ENCODE measurements at places on chromosomes 7 and 10.

- DNase-seq, result no peak
Measured at GRCh38 chr7:935164-935873, 19.2 kb downstream of the ADAP1 start.

- no peak for DNase-seq
Measured at GRCh38 chr7:80725181-80725611, 86.8 kb downstream of the CD36 start.

DNA sequence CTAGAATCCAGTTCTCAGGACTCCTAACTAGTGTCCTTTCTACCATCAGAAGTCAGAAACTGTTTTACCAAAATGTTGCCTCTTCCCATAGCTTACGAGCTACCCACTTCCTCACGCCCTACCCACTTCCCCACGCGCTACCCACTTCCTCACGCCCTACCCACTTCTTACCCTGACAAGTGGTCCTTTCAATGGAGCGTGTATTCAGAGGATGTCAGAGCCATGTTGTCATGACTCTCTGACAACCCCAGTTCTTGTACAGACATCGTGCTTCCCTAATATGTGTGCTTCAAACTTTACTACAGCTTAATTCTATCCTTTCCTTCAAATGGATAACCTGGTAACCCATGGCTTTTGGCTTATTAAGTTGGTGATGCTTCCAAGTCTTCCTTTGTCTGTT lies 84.8 kb upstream of the PHF14 start:
- DNase-seq, result no peak

- no peak for DNase-seq
Measured at GRCh38 chr7:51732951-51733350, 416.3 kb upstream of the COBL start.

DNA sequence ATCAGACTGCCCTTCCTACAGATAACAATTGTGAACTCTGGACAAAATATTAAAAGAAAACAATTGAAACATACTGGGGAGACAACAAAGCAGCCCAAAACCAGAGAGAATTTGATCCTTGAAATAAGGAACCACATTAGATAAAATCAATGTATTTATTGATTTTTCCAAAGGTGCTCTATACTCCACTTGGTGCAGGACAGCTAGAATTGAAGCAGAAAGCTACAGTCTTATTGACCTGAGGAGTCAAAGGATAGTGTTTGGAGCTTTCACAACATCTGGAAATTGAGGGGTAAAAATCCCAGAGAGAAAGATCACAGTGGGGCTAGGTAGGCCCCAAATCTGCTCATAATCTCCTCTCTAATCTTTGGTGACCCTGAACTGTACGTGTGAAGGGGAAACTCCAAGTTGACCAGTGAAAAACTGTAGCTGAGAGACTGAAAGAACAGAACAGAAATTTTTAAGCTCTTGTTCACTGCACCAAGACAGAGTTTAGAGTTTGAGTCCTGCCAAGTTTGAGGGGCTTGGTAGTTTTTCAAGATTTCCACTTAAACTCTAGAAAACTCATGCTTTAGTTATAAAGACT lies 70.2 kb downstream of the SAMD9 start:
- DNase-seq, result no peak

- no peak for DNase-seq
Measured at GRCh38 chr10:70607936-70608335, 5.4 kb upstream of the PRF1 start.

- no peak for DNase-seq
Measured at GRCh38 chr7:129494041-129494440, 8.3 kb upstream of the SMKR1 start.

DNA sequence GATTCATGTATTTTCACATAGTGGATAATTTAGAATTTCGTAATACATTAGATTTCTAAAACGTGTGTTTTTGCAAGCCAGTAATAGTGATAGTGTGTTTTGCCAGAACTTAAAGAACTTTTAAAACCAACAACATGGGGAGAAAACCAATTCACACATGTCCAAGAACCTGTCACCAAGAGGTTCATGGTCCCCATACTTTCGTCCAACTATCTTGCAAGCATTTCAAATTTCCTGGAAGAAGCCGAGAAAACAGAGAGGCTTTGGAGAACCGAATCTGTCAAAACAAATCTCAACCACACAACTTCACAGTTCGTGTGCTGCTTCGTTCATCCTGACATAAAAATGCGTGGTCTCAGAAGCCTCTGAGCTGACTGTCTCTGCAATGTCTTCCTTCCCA lies 31.9 kb downstream of the GFRA1 start:
- no peak for DNase-seq

GRCh38 chr10:95796504-95796903 lies 40.5 kb downstream of the ENTPD1 start:
- DNase-seq, result no peak

GRCh38 chr7:33432821-33433220 lies 303.5 kb downstream of the BBS9 start:
- no peak for DNase-seq

- no peak for DNase-seq
Measured at GRCh38 chr10:86283466-86284287, 82.9 kb downstream of the GRID1 start.

GRCh38 chr10:101669181-101669580 lies 25.8 kb downstream of the FBXW4 start:
- DNase-seq, result no peak

- no peak for DNase-seq
Measured at GRCh38 chr7:155237297-155237696, 60.4 kb upstream of the INSIG1 start.

- no peak for DNase-seq
Measured at GRCh38 chr10:10138685-10139084, 879.0 kb upstream of the CELF2 start.

- DNase-seq, result no peak
Measured at GRCh38 chr7:32591938-32592337, 96.6 kb downstream of the AVL9 start.

DNA sequence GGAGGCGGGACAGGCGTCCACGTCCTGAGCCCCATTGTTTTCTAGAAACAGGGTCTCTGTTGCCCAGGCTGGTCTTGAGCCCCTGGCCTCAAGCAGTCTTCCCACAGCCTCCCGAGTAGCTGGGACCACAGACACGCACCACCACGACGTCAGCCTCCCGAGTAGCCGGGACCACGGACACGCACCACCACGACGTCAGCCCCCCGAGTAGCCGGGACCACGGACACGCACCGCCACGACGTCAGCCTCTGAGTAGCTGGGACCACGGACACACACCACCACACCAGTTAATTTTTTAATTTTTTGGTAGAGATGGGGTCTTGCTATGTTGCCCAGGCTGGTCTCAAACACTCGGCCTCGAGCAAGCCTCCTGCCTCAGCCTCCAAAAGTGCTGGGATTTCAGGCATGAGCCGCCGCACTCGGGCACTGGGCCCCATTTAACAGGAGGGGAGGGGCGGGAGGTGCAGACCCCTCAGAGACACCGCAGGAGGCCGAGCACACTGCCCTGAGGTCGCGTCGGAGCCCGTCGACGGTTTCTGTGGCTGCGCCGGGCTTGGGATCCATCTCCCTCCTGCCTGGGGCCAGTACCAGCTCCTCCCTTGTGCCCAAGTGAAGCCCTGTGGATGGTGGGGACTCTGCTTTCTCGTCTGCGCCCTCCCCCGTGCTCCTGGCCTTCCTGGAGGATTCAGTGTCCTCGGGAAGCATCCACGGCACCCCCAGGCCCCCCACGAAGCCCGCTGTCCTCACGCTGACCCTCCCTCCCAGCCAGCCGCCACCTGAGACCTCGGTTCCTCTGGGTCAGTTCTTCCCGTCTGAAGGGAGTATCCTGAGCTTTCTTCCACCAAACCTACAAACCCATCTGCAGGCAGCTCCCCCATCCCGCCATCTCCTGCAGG lies 13.0 kb downstream of the FAM20C start:
- no peak for DNase-seq

DNA sequence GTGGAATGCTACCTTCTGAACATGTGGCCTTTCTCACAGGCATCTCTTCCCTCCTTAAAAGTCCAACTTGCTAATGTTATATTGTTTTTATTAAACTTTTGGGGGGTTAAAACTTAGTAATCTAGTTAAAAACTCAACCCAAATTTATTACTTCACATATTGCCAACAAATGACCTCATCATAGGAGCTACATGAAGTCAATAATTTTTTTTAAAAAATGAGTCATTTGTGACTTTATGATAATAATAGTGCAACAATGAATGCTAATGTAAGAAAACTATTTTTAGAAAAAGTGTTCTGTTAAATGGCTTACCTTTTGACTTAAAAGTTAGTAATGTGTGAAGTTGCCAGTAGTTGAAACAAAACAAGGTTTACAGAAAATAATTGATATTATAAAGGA lies 325.9 kb upstream of the FZD1 start:
- DNase-seq, result no peak

GRCh38 chr7:22855049-22855392 lies 32.4 kb upstream of the TOMM7 start:
- DNase-seq, result no peak

DNA sequence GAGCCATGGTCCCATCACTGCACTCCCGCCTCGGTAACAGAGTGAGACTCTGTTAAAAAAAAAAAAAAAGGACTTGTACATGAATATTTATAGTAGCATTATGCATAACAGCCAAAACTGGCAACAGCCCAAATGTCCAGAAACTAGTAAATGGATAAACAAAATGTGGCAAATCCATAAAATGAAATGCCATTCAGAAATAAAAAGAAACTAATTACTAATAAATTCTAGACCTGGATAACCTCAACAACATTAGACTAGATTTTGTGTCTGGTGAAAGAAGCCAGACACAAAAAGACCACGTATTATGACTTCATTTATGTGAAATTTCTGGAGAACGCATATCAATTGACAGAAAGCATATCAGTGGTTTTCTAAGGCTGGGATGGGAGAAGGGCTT lies 74.5 kb downstream of the HPSE2 start:
- DNase-seq, result no peak

DNA sequence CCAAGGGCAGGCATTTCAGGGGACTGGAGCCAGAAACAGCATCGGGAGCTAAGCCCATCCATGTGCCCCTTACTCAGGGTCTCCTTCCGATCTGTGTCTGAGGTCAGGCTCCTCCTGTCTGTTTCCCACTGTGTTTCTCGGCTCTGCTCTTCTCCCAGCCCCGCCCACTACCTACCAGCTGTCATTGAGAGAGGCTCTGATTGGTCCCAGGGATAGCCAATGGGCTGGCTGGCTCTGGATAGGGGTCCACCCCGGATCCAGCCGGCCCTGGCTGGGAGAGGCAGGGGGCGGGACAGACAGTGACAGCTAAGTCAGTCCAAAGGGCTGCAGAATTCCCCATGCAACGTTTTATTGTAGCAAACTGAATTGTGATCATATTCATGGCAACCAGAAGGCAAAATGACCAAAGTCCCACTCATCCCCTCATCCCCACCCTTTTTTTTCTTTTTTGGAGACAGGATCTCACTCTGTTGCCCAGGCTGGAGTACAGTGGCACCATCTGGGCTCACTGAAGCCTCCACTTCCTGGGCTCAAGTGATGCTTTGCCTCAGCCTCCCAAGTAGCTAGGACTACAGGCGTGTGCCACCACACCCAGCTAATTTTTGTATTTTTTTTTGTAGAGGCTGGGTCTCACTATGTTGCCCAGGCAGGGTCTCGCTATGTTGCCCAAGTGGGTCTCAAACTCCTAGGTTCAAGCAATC lies 76.3 kb downstream of the CLIP2 start:
- DNase-seq, result peak; percentile 44

DNA sequence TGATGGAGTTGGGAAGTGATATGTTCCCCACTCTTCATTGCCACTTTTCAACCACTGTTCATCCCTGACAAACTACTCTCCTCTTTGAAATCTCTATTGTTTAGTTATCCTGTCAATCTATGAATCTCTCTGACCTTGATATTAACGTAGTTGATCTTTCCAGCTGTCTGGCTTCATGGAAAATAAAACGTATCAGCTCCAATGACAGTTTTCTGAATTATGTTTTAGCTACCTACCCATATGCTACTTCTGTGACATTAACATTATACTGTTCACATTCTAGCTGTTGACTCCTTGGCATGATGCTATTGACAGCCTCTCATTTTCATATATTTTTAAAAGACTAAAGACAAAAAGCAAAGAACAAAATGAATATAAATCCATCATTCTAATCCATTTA lies 53.3 kb downstream of the PCLO start:
- DNase-seq, result no peak

DNA sequence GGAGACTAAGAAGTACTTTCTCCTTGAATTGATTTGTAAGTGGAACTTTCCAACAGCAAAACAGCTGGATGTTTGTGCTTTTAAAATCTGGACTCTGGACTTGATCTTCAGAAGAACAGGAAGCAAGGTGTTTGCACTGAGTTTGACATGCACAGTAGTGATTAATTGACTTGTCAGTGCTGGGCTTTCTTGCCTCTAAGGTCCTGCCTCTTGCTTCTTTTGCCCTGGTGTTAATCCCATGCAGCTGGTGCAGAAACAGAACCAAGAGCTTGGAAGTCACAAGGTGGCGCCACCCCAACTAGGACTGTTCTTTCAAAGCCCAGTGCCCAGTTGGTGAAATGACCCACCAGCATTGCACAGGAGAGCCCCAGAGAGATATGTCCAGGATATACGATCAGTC lies 66.8 kb upstream of the SEPHS1 start:
- no peak for DNase-seq

- DNase-seq, result no peak
Measured at GRCh38 chr7:21338728-21339164, 89.1 kb upstream of the SP4 start.

DNA sequence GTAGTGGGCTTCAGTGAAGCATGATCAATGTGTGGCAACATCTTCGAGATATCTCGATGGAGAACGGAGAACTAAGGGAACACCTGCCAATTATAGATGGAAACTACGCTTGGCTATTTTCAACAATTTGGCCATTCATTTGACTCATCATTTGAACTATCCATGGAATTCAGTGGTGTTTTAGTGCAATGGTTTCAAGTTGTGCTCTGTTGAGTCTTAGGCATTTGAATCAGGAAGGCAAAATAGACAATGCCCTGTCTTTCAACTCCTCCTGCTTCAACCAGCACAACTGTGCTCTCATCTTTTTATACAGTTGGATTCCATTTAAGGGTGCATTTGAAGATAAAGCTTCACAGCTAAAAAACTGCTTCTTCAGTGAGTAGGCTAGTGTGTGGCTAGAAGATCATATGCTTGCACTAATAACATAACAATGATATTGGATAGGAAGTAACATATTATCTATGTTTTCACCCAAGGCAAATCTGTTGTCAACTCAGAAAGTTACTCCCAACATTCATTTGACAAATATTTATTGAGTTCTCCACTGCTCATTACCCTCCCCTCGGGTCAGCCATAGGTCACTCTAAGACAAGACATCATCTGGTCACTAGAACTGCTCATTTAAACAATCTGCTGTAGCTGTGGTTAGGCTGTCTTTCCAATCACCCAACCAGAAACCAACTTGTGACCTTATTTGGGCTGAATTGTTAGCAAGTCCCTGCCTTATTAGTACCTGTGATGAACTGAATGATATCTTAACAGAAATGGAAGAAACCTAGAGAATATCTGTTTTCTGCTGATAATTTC lies 314.1 kb upstream of the SP4 start:
- DNase-seq, result peak; percentile 54

GRCh38 chr10:112361951-112362751 lies 11.8 kb upstream of the ACSL5 start:
- DNase-seq, result peak; percentile 73
